CD4-positive, alpha-beta T cell treated with Interleukin-4 for 4 hours (primary cell): ENCODE measurements at places on chromosomes 6 and 20.

GRCh38 chr6:44529146-44529905 is 141.8 kb downstream of the CDC5L start:
- no peak for DNase-seq

- DNase-seq, result no peak
These were observed 18.4 kb downstream of the TENT5A start for GRCh38 chr6:81734081-81734480.

- DNase-seq, result no peak
These were observed 548 bp upstream of the TMEM74B start for GRCh38 chr20:1185316-1185741.

DNA sequence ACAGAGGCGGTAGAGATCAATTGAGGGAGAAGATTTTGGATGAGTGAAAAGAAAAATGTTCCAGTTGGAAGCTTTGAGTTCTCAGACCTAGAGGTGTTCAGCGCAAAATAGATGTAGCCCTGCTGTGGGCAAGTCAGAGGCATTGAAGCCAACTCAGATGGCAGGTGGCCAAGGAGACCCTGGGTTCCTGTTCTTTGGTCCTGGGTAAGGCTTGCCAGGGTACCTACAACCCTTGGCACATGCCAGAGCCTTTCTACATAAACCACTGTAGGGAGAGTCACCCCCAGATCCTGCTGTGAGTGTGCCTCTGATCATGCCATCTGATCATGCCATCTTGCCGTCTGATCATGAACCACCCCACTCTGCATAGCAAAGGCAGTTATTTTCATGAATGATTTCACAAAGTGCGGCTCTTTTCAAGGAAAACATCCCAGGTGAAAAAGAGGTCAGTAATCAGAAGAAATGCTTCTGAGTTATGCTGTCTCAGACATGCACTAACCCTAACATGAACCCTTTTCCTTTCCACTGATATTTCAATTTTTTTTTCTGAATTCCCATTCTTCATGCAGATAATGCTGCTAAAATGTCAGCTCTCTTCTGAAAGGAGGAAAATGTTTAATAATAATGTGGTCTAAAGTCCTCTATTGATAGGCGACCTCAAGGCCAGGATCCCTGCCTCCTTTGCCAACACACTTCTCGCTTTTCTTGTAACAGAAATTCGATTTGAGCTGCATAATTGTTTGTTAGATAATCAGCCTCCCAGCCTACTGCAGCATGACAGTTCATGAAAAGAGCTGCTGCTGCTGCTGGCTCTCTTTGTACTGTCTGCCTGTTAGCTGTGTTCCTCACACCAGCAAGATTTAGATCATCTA is 153.6 kb downstream of the MTHFD1L start:
- DNase-seq, result no peak

DNA sequence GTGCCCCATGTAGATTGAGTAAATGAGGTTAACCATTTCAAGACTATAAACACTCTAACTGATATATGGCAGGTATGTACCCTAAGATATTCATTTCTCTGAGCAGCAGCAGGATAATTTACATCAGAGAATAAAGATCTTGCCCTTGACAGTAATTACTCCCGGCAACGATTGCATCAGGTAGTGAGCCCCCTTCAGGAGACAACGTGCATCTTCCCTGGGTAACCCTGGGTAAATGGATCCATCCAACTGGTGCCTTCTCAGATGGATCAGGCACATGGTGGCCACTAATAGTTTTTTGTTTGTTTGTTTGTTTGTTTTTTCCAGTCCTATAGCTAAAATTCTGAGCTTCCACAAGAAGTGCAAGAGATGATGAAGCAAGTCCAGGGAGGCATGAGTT is 469.4 kb upstream of the SLC35B3 start:
- no peak for DNase-seq

DNA sequence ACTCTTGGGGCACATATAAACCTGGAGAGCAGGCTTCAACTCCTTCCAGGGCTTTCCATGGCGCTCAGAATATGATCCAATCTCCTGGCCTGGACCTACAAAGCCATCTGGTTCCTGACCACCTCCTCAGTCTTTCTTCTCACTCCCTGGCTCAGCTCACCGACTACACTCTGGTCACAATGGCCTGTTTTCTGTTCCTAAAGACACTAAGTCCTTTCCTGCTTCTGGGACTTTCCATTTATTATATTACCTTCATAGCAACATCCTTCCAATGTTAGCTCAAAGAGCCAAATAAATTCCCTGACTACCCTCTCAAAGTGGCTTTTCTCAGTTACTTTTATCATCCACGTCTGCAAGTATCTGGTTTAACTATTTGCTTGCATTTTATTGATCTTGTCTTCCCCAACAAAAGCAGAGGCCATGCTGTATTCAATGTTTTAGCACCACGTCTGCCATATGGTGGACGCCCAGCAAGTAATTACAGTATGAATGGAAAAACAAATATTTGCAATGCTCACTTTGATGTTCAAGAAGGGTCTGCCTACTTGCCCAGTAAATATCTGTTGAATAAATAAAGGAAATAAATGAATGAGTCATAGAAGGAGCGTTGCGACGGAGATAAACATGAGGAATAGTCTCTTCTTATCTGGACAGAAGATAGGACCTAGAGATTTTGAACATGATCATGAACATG is 328.4 kb downstream of the ESR1 start:
- no peak for DNase-seq

DNA sequence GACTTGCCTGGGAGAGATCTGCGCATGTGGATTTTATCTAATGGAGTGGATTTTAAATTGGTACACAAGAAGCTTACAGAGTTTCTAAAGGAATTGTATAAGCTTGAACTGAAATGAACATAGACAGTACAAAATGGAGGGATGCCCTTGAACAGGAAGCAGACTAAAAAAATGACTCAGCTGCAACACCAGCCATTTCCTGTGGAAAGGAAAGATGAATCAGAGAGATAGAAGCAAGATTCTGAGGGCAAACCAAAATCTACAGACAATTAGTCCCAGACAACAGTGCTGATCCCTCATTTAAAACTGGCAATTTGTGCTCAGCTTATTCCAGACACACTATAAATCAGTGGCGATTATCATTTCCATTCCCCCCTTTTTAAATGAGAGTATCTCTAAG is 114.6 kb upstream of the TCF21 start:
- DNase-seq, result no peak

- no peak for DNase-seq
These were observed 58.4 kb upstream of the PRDM1 start for GRCh38 chr6:106027758-106028157.

- DNase-seq, result no peak
These were observed 79.0 kb downstream of the TULP4 start for GRCh38 chr6:158391276-158391675.
